ENCODE measurements at places on chromosomes 6 and 20. TPM values are rescaled to one million over a fixed set of nuclear protein-coding genes. Genes with fewer than 3 reads are reported as not detected.

DNA sequence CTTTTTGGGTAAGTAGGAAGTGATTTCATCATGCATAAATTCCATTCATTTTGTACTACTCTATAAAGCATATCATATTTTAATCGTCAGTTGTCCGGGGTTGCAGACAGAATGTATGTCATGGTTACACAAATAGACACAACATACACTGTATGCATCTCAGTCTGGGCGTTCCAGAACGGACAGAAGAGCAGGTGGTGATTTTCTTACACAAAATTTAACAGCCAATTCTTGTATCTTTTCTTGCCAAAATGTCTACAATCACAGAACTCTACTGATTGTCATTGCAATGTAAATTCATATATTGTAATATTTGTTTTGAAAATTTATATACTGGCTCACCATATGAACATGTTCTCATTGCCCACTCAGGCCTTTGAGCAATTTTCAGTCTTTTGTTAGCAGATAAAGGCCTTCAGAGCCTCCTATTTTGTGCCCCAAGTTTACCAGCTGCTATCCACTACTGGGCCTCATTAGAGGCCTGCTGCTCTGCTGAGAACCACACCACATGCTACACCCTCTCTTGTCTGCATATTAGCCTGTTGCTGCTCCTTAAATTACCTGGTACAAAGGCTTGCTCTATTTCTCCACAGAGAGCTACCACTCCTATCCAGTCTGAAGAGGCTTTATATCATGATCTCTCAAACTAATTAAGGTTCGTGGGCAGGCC is 61.5 kb downstream of the PRDM13 start:
- H3K4me3 ChIP-seq, result no peak overlapping the region
- no peak overlapping the region for H3K27ac ChIP-seq
- H3K36me3 ChIP-seq, result no peaks in the 10 kb centered on the region
- H3K27me3 ChIP-seq, result peaks cover 4% of the 10 kb centered on the region
- H3K4me1 ChIP-seq, result no peaks in the 10 kb centered on the region

DNA sequence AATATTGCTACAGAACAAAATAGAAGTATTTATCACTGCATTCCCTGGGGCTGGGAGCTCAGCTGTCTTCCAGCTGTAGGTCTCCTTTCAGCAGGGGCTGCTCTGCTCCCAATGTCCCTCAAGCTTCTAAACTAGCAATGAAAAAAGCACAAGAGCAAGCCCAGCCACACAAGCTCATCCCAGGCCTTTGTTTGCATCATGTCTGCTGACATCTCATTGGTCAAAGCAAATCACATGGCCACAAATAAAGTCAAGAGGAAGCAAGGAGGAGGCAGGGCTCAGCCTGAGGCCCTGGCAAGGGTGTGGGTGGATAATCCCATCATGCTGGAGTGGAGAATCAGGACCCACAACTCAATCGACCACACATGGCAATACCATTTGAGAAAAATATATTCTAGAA is 2.2 kb upstream of the BFSP1 start:
- no peak overlapping the region for H3K27ac ChIP-seq
- no peaks in the 10 kb centered on the region for H3K36me3 ChIP-seq
- H3K4me3 ChIP-seq, result no peak overlapping the region
- H3K4me1 ChIP-seq, result peaks cover 33% of the 10 kb centered on the region
- peak; percentile 40 for DNase-seq

DNA sequence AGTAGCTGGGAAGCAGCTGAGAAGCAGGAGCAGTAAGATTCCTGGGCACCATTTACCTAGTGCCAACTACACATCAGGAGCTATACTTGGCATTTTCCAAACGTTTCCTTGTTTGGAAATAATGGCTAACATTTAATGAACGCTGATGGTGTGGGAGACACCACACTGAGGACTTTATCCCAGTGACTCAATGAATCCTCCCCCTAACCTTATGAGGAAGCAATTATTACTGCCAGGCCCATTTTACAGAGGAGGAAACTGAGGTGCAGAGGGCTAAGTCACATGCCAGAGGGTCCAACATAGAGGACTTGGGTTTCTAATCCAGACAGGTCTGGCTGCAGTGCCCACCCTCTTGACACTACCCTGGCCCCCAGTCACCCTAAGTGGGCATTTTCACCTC is 6.1 kb downstream of the PTGIS start:
- peak; percentile 51 for DNase-seq
- peak overlapping the region; percentile 71 for H3K27ac ChIP-seq
- H3K4me1 ChIP-seq, result peaks cover 84% of the 10 kb centered on the region
- no peaks in the 10 kb centered on the region for H3K27me3 ChIP-seq
- H3K4me3 ChIP-seq, result peak overlapping the region; percentile 22

DNA sequence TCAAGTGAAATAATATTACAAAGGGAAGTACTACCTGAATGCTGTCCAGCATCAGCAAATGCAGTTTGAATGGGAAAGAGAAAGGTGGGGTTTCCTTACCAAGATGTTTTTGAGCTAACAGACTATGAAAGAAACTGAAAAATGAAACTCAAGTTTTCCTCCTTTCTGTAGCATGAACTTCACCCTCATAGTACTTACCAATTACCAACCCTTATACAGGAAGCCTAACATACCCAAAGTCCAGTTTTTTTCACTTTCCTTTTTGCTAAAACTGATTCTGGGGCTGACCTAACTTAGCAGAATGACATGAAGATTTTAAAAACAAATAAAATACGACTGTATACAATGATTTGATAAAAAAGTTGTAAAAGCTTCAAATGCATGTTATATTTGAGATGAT is 5.2 kb downstream of the ZNFX1 start:
- no peak for DNase-seq
- no peak overlapping the region for H3K4me3 ChIP-seq
- H3K4me1 ChIP-seq, result peaks cover 43% of the 10 kb centered on the region
- no peak overlapping the region for H3K27ac ChIP-seq
- H3K27me3 ChIP-seq, result no peaks in the 10 kb centered on the region
- peaks cover 62% of the 10 kb centered on the region for H3K36me3 ChIP-seq

DNA sequence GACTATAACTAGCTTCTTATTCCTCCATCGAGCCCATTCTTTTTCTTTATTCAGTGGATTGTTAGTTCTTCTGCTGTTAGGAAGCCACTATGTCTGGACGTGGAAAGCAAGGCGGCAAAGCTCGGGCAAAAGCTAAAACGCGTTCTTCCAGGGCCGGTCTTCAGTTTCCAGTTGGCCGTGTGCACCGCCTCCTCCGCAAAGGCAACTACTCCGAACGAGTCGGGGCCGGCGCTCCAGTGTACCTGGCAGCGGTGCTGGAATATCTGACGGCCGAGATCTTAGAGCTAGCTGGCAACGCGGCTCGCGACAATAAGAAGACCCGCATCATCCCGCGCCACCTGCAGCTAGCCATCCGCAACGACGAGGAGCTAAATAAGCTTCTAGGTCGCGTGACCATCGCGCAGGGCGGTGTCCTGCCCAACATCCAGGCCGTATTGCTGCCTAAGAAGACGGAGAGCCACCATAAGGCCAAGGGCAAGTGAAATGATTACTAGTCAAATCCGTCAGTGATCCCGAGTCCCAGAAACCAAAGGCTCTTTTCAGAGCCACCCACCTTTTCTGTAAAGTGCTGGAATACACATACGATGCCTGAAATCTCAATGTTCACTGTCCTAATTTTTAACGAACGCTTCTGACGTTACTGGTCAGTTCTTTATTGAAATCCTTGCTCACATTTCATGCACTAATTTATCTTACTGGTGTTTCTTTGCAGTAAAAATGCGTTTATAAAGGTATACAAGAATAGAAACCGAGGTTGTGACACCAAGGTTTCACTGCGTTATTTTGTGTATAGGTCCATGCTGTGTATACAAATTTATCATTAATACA is 129.9 kb downstream of the HFE start:
- peak; percentile 64 for DNase-seq
- 0 out of 2 replicates have a peak, but pooled peaks cover 14% of the 10 kb centered on the region for H3K4me1 ChIP-seq
- peak overlapping the region; percentile 80 for H3K27ac ChIP-seq

- no peak overlapping the region for H3K27ac ChIP-seq
- H3K27me3 ChIP-seq, result no peaks in the 10 kb centered on the region
- H3K4me1 ChIP-seq, result peaks cover 28% of the 10 kb centered on the region
- peaks cover 6% of the 10 kb centered on the region for H3K36me3 ChIP-seq
- DNase-seq, result no peak
- no peak overlapping the region for H3K4me3 ChIP-seq
Observed at GRCh38 chr20:48015141-48015910, 230.0 kb upstream of the SULF2 start.

- H3K27ac ChIP-seq, result no peak overlapping the region
- peaks cover 63% of the 10 kb centered on the region for H3K27me3 ChIP-seq
Observed at GRCh38 chr20:5504061-5504739, 187.4 kb upstream of the PROKR2 start.

GRCh38 chr20:829551-829950 is 4.0 kb upstream of the FAM110A start:
- H3K4me3 ChIP-seq, result no peak overlapping the region
- no peaks in the 10 kb centered on the region for H3K36me3 ChIP-seq
- no peaks in the 10 kb centered on the region for H3K27me3 ChIP-seq
- H3K27ac ChIP-seq, result peak overlapping the region; percentile 83

GRCh38 chr6:126038234-126038633 is 51.9 kb downstream of the TRMT11 start:
- no peak for DNase-seq
- H3K27ac ChIP-seq, result no peak overlapping the region
- H3K27me3 ChIP-seq, result no peaks in the 10 kb centered on the region
- H3K4me1 ChIP-seq, result peaks cover 37% of the 10 kb centered on the region

Gene CALHM4
- not detected for total RNA-seq

Gene BANF2
- not detected for total RNA-seq

Gene MAS1
- total RNA-seq, result not detected

Gene BFSP1
- 13.8 TPM for total RNA-seq

Data from PC-9 (cell line).